ENCODE measurements at places on chromosomes 13 and 19.

GRCh38 chr13:112172641-112173251, 105.8 kb downstream of the SOX1 start:
- DNase-seq: no peak

GRCh38 chr13:24129914-24130774, 30.4 kb upstream of the SPATA13 start:
- DNase-seq: no peak

- no peak for DNase-seq
Observed at GRCh38 chr13:60260440-60260839, 96.7 kb upstream of the DIAPH3 start.

DNA sequence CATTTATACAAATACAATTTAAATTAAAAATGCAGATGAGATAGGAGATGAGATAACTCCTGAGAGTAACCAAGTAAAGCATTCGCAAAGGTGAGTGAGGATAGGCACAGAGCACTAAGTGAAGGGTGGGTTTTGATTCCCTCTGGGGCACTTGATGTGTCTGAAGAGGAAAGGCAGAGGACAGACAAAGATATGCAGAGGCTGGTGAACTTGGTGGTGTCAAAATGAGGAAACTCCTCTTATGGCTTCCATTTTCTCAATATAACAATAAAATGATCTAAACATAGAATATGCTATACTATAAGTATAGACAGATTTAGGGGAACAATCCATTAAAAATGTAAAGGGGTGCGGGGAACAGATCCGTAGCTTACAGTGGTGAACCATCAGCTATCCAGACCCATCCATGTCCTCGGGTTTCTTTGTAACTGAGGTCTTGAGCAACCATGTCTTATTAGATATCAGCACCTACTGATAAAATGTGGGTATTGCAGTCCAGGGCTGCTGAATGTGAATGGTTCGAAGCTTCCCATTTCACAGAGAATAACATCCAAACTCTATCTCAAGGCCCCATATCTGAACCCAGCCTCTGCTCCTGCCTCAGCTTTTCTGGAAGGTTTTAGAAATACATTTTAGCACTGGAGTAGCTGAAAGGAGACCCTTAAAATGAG, 73.9 kb upstream of the SLC10A2 start:
- DNase-seq: no peak

DNA sequence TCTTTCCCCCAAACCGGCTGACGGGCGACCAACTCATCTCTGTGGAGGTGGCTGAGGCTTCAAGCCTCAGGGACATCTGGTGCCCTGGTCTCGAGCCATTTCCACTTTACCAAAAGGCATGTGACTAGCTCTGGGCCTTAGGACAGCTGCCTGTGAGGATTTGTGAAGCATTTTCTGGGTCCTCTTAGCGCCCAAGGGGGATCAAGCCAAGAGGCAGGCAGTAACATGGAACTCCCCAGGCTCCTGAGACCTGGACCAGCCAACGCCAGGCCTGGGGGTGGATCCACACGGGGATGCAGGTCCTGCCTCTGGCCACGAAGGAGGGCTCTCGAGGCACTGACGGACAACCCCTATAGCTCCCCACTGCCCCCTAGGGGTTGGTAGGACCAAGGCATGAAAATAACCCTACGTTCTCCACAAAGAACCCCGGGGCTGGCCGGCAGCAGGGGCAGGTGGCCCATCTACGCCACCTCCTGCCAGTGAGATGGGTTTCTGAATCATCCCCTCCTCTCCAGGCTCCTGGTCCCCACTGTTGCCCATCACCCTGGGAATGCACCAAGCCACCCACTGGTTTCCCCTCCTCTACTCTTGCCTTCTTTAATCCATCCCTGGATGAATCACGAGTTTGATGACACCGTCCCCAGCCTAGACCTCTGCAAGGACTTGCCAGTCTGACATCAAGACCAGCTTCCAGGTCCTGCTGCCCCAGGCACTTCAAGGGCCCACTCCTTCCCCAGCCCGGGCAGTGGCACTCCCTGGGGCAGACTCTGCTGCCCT, 7.0 kb upstream of the MYDGF start:
- DNase-seq: no peak

DNA sequence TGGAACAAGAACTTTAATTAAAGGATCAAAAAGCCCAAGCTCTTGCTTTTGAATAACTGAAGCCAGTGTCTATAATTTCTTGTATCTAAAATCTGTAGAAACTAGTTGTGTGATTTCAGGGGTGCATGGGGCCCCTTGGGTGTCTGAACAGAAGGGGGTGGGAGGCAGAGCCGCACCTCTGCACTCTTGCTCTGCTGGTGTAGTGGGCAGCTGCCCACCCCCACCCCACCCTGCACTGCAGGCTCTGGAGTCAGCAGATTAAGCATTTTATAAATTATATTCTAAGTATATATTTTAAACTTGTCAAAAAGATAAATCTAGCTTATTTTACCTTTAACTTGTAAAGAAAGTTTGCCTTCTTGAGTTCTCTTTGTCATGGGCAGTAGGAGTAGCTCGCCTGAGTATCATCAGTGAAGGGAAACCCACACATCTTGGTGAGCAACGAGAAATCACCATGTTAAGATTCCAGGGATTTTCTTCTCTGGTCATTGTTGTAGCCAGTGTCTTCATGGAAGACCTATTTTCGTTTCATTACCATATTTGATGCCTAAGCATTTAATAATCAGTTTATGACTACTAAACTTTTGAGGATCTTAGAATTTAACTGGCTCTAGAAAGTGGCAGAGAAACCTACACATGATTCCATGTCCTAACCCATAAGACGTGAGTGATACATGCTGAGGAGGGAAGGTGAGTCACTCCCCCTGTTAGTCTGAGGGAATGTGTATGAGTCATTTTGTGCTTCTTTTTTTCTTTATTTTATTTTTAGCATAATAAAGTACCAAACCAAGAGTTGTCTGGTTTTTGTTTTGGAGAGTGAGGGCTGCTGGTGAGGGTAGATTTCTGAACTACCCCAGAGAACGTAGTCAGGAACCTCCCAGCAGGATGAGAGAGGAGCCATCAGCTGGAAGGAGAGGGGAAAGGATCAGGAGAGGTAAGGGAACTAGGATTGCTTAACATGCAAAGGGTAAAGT, 7.7 kb downstream of the UBE2L5 start:
- no peak for DNase-seq

- no peak for DNase-seq
Observed at GRCh38 chr19:43286786-43287185, 17.5 kb upstream of the PSG9 start.

DNA sequence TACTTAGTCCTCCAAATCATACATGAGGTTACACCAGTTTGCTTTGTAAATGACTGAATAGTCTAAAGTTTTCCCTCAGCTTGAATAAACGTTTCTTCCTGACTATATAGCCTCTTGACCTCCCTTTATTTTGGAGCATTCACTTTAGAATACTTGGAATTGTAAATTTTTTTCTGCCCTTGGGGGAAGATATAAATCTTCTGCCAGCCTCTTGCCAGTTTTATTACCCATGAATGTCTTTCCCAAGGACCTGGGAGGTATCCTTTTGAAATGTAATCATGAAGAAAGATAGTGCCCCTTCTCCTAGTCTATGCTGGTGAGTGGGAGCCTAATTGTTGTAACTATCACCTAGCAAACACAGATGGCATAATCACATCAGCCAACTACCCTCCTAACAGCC, 2033.9 kb upstream of the PCDH20 start:
- DNase-seq: no peak

DNA sequence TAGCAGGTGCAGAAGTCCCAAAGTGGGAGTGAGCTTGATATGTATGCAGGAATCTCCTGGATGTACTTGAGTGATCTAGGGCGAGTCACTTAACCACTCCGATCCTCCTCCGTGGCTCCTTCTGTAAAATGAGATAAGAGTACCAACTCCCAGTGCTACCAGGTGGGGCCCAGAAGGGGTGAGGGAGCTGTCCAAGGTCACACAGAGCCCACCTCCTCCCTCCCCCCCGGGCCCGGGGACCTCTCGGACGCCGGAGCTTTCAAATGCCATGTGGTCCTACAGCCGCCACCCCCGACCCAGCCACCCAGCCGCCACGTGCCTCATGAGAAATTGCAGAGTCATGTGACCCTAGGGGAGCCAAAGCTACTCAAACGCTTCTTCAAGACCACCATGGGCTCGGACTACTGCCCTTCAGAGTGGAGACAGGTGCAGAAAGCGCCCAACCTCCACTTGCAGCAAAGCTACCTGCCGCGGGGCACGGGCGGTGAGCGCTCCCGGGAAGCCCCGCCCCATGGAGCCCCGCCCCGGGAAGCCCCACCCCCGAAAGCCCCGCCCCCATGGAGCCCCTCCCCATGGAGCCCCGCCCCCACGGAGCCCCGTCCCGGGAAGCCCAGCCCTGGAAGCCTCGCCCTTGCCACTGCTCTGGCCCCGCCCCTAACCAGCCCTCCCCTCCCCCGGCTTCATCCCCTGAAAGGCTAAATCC, 10.1 kb upstream of the ZNF358 start:
- DNase-seq: no peak

DNA sequence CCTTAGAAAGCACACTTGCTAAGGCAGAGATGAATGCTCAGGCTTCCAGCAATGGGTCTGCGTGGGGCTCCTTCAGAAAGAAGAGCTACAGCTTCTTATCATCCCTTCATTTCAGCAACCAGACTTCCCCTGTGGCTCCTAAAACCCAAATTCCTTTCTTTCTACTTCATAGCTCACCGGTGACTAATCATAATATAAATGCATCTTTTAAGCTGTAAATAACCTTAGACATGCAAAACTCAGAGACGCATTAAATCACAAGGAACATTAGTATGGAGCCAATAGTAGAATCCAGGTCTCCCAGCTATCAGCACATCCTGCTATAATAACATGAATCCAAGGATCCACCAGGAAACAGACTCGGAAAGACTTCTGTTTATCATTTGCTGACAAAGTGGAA, 375.6 kb downstream of the COG6 start:
- peak; percentile 11 for DNase-seq

DNA sequence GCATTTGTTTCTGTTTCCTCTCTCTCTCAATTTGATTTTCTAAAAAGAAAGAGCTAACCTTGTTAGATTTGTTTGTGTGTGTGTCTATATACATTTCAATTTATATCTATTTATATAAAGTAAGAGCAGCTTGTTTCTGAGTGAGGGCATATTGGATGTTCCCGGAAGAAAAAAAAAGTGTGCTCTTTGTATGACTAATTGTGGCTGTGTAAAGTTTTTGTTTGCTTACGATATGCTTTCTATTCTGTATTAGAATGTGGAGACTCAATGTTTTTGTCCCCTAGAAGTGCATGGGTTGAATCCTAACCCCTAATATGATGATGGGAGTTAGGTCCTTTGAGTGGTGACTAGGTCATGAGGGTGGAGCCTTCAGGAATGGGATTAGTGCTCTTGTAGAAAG, 66.6 kb upstream of the C1QTNF9B start:
- no peak for DNase-seq

GRCh38 chr13:25876247-25876646, 175.6 kb downstream of the SHISA2 start:
- DNase-seq: no peak

DNA sequence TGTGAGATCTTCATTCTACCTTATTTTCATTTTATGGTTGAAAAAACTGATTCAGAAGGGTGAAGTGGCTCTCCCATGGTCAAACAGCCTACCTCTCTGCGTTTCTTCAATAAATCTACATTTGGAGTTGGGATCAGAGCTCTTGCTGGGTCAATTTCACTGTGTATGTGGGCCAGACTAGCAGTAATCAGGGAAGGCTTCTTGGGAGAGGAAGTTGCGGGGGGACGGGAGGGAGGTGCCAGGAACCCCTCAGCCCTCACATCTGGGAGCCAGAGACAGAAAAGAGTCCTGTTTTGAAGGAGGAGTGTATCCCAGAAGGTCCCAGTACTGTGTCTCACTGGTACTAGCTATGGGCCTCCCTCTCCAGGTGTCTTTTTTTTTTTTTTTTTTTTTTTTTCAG, 934 bp downstream of the KXD1 start:
- DNase-seq: no peak

DNA sequence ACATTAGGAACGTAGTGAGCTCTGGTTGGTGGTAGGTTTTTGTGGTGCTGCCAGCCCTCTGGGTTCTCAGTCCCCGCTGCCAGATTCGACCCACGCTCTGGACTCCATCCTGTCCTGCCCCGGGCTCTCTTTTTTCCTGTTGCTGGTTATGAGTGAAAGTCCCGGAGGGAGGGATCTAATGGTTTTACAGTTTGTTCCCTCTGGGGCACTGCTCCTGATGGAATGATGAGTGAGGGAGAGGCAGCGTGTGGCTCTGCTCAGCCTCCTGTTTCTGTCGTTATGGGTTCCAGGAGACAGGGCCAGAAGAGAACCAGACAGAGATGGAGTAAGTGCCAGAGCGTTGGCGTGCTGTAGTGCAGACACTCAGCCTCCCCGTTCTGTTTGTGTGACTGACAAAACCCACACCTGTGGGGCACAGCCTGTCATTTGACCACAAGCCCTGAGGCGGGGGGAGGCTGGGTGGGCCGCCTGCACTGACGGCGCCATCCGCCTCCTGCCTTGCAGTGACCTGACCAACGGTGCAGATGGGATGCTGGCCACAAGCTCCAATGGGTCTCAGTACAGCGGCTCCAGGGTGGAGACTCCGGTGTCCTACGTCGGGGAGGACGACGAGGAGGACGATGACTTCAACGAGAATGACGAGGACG, 18.3 kb downstream of the ATP4B start:
- no peak for DNase-seq

- no peak for DNase-seq
Observed at GRCh38 chr13:100542826-100543156, 45.8 kb downstream of the GGACT start.

DNA sequence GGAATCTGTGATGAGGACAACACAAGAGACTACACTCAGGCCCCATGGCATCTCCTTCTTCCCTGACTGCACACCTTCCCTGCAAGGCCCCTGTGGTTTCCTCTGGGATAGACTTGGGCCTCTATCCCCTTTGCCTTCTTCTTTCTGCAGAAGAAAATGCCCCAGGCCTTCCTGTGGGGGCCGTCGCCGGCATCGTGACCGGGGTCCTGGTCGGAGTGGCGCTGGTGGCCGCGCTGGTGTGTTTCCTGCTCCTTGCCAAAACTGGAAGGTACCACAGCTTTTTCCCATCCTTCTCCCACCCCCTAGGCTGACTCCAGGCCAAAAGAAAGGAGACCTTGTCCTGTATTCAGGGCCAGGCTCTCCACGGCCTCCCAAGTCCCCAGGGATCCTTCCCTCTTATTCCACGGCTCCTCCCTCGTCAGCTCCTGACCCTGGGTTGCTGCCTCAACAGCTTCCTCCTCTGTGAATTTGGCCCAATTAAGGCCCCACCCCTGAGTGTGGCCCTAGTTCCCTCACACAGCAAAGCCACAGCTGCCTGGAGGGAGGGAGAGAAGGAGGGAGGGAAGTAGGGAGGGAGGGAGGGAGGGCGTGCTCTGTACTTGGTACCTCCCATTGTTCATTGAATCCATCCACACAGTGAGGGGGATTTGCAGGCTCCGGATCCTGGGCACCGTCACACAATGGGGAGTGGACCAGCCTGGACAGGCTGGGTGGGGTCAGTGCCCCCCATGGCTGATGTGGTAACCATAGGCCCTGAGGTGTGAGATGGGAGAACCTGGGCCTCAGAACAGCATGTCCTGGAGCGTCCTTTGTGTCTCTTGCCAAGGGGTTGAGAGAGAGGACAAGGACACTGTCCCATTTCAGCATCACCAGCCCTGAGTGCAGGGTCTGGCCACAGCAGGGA, 12.5 kb downstream of the CEACAM3 start:
- no peak for DNase-seq

All from GM04503 (cell line).